ENCODE measurements at places on chromosomes 16 and 17.

DNA sequence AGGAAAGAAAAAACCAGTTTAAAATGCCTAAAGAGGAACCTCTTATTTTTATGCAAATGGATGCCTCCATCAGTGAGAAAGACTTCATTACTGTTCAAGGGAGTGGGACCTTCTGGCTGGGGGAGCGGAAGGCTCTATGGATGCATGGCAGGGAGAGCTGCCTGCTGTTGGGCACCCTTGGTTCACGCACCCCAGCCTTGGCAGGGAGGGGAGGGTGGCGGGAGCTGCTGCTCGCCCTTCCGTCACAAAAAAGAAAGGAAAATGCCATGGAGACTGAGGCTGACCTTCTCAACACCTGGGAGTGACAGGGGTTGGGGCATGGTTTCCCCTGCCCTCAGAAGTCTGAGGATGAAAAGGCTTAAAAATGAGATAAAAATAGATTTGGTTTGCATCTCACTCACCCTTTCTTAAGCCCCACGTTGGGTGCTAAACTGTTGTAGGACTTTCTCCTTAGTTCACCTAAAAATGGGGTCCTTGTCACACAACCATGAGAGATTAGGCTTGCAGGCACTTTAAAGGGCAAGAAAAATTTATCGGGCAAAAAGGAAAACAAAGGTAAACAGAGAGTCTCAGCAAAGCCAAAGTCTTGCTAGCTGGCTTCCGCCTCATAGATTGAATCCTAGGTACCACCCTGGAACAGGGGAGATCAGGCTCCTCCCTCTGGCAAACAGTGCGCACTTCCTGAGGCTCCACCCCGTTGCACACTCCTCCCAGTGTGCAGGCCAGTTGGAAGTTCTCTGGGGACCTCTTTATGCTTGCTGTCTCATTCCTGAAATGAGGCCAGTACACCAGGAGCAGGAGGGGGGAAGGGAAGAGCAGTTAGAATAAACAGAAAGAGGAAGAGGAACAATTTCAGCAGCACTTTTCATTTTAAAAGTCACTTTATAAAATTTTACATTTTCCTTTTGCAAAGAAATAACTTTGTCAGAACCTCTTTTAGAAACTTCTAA, 31.6 kb downstream of the PHKB start:
- DNase-seq = no peak

- no peak for DNase-seq
Measured at GRCh38 chr17:42348104-42348503, 40.1 kb downstream of the STAT3 start.

DNA sequence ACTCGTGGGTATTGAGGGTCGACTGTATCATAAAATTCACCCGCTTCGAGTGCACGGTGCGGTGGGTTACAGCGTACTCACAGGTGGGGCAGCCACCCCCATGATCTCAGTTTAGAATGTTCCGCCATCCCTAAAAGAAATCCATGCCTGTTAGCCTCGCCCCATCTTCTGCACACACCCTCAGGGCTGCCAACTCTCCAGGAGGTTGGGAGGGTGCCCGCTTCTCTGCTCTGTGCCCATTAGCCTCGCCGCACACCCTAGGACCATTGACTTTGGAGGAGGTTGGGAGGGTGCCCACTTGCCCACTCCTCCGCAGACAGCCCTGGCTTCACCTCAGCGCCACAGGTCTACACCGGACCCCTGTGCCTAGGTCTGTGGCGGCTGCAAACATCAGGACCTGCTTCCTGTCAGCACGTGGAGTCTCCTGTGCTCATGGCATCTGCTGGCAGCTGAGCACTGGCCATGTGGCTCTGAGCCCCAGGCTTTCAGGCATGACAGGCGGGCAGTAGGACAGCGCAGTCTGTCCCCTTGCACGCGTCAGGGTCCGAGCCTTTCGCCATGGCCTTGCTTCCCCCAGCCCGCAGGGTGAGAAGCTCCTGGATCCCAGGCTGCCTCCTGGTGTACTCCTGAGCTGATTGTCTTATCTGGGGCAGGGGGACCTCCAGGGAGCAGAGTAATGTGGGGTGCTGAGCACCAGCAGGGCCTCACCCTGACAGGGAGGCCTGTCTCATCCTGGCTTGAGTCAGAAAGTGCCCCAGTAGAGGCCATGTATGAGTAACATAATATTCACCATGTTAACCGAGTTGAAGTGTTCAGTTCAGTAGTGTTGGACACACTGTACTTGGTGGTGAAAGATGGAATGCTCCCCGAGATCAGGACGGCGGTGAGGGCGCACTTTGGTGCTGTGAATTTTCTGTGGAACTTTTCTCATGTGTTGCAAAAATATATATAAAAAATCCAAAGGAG, 21.9 kb downstream of the NME3 start:
- no peak for DNase-seq

DNA sequence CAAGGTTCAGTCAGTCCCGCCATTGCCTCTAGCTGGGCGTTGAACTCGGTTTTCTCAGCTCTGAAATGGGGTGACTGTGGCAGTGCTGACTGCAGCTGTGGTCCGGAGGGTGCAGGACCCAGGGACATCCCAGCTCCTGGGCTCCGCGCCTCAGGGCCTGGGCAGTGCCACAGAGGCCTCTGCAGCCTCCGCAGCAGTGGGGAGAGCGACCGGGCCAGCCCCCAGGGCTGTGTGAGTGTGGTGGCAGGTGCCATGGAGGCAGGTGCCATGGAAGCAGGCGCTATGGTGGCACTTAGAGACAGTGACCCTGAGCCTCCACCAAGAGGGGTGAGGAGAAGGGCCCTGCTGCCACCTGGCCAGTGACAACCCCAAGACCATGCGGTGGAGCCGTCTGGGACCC, 30.9 kb downstream of the ZNF469 start:
- no peak for DNase-seq

DNA sequence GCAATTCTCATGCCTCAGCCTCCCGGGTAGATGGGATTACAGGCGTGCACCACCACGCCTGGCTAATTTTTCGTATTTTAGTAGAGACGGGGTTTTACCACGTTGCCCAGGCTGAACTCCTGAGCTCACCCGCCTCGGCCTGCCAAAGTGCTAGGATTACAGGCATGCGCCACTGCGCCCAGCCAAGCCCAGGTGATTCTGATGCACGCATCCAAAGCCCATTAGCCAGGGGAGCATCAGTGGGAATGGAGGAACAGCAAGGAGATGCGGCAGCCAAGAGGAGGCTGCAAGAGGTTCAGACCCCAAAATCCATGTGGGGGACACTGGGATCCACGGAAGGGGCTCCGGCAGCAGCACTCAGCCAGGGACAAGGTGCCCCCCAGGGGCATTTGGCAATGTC, 12.1 kb downstream of the ATP2A3 start:
- no peak for DNase-seq

- DNase-seq = no peak
Measured at GRCh38 chr17:78598013-78598471, 20.8 kb upstream of the DNAH17 start.

- no peak for DNase-seq
Measured at GRCh38 chr17:395179-395578, 42.6 kb upstream of the RPH3AL start.

- peak; percentile 68 for DNase-seq
Measured at GRCh38 chr17:50565402-50566350, 5.2 kb downstream of the CACNA1G start.

DNA sequence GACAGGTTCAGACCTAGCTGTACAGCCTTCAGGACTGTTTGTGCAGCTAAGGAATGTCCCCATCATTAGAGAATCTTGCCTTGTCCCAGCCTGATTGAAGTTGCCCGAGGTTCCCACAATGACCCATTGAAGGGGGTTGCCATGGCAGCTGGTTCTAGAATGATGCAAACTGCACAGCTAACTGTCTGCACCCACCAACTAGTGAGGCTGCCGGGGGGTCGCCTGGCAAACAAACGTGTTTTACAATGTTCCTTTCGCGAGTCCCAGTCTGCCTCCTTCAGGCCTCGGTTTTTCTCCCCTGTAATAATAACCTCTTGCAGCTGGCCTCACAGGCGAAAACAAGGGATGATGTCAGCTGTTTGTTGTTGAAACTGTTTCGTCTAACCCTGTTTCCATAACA, 5.5 kb downstream of the C16orf96 start:
- no peak for DNase-seq

- no peak for DNase-seq
Measured at GRCh38 chr17:62891659-62892058, 74.4 kb upstream of the TANC2 start.

- DNase-seq = no peak
Measured at GRCh38 chr17:18070861-18071340, 16.8 kb upstream of the DRG2 start.

GRCh38 chr16:58152246-58152868, 23.2 kb upstream of the CFAP20 start:
- DNase-seq = no peak

DNA sequence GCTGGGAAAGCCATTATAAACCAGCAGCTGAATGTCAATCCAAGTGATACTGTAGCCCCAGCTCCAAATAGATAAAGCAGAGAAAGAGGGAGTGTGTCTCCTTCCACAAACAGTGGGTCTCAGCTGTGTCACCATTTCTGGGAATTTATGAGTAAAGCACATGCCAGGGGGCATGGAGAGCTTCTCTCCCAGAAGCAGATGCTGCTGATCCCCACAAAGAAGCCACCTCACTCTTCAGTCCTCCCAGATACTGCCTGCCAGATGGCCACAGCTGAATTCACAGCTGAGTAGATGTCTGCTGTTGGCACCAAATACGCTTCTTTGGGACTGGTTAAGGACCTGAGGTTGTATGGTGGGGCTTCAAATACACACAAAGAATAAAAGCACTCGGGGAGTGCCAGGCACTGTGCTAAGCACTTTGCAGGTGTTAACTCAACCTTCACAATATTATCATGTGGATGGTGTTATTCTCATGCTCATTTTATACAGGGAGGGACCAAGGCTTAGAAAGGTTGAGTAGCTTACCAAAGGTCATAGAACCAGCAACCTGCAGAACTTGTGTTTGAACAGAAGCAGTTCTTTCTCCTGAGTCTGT, 298.3 kb downstream of the CDH11 start:
- DNase-seq = peak; percentile 82

GRCh38 chr16:62201911-62202310, 165.7 kb upstream of the CDH8 start:
- DNase-seq = no peak

- no peak for DNase-seq
Measured at GRCh38 chr16:83899978-83900377, 1.1 kb downstream of the MLYCD start.

DNA sequence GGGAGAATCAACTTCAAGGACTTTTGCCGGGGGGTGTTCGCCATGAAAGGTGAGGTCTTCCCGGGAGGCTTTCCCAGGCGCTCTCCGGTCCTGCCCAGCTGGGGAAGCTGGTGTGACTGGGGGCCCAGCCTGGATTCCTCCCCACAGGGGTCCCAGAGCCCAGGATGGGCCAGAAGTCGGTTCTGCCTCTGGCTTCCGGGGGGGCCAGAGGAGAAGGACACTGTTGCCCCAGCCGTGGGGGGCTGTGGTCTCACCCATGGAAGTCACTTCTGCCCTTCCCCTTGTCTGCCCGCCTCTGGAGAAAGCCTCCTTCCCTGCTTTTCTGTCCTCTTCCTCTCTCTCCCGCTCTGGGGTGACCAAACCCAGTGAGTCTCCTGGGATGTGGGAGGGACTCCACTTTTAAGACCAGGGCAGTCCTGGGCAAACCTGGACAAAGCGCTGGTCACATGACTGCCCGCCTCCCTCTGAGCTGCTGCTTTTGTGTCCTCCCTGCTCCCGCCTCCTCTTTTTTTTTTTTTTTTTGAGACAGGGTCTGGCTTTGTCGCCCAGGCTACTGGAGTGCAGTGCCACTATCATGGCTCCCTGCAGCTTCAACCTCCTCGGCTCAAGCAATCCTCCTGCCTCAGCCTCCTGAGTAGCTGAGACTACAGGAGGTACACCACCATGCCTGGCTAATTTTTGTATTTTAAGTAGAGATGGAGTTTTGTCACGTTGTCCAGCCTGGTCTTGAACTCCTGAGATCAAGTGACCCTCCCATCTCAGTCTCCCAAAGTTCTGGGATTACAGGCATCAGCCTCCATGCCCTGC, 40.6 kb downstream of the RAB11FIP4 start:
- no peak for DNase-seq

DNA sequence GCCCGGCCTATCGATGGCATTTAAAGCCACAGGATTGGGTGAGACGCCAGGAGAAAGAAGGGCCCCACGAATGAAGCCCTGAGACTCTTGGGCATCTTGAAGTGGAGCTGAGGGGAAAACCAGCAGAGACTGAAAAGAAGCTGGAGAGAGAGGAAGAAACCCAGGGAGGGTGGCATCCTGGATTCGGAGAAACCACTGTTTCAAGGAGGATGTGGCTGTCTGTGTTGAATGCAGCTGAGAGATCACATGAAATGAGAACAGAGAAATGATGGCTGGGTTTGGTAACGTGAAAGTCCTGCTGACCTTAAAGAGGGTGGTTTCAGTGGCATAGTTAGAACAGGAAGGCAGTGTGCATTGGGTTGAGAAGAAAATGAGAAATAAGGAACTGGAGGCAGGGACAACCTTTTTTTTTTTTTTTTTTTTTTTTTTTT, 3.8 kb downstream of the TNFSF12 start:
- no peak for DNase-seq

- no peak for DNase-seq
Measured at GRCh38 chr17:81511804-81512561, 616 bp downstream of the ACTG1 start.

DNA sequence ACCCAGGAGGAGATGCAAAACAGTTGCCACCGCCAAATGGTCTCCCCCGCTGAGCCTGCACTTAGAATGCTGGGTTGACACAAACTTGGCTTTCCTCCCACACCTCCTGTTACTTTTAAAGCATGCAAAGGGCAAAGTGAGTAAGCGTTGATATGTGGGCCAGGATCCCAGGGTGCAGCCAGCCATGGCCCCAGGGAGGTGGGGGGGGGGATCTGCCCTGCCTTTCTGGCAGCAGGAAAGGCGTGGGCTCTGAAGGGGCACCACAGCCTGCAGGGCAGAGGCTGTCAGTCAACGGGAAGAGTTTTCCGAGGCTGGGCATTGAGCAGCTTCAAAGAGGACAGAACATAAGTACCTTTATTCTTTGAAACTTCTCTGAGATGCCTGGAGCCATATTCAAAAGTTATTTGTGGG, 142.3 kb downstream of the ABCC12 start:
- DNase-seq = no peak

- no peak for DNase-seq
Measured at GRCh38 chr17:44919885-44920564, 4.7 kb upstream of the GFAP start.

- no peak for DNase-seq
Measured at GRCh38 chr16:1673424-1674151, 4.5 kb upstream of the JPT2 start.

- no peak for DNase-seq
Measured at GRCh38 chr17:44363613-44364159, at the start of gene FAM171A2. Gene FAM171A2 (minus strand): TSS chr17:44363853. CDS start chr17:44363714, 139 bp downstream.

GRCh38 chr17:5789528-5789927, 205.2 kb upstream of the NLRP1 start:
- DNase-seq = no peak

- DNase-seq = no peak
Measured at GRCh38 chr16:50430076-50430475, 61.3 kb upstream of the BRD7 start.
